A172 (cell line): ENCODE measurements at places on chromosomes 4 and X.

- no peak for DNase-seq
Measured at GRCh38 chr4:184444953-184445309, 29.4 kb downstream of the IRF2 start.

DNA sequence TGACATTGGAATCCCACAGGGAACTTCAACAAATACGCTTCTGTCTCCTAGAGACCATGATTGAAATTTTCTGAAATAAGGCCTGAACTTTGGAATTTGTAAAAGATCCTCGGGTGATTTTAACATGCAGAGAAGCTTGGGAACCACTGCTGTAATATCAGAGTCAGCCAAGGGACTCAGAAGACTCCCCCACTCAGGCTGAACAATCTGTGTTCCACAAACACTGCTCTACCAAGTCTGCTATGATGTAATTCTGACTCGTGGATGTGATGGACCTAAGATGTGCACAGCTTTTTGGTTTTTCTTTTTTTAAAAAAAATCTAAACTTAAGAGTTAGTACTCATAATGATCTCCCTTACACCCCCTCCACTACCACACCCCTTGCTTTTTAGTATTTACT is 26.0 kb downstream of the LRP2BP start:
- DNase-seq = no peak

DNA sequence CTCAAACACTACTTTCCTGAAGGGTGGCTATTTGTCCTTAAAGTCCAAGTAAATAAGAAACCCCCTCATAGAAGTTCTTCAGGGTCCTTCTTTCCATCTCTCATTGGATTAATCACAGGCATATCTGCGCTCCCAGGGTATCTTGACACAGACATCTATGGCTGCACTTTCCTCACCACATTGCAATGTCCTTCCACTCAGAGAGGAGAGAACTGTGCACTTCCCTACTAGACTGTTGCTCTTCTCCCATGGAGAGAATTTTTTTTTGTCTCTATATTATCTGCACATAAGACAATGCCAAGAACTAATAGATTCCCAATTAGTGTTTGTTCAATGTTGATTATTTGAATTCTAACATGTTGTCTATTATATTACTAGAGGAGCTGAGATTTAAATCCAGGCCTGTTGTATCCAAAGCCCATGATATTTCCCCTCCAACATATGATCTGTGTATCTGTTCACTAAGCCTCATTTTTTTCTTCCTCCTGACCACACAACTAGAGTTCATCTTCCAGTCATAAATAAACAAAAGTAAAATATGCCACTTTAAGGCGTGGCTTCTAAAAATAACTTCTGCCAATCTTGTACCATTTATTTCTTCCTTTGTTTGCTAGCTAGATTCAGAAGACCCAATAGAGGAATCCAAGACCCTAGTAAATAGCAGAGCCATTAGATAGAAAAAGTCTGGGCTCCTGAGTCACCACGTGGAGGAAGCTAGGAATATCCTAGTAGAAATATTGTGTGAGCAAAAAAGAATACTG is 61.5 kb upstream of the FAM241A start:
- peak; percentile 54 for DNase-seq

GRCh38 chrX:28311466-28311865 is 275.8 kb upstream of the IL1RAPL1 start:
- no peak for DNase-seq

GRCh38 chr4:185742766-185743165 is 69.2 kb downstream of the SORBS2 start:
- DNase-seq = peak; percentile 57

GRCh38 chr4:102343964-102344519 is 1.2 kb downstream of the SLC39A8 start:
- peak; percentile 21 for DNase-seq

DNA sequence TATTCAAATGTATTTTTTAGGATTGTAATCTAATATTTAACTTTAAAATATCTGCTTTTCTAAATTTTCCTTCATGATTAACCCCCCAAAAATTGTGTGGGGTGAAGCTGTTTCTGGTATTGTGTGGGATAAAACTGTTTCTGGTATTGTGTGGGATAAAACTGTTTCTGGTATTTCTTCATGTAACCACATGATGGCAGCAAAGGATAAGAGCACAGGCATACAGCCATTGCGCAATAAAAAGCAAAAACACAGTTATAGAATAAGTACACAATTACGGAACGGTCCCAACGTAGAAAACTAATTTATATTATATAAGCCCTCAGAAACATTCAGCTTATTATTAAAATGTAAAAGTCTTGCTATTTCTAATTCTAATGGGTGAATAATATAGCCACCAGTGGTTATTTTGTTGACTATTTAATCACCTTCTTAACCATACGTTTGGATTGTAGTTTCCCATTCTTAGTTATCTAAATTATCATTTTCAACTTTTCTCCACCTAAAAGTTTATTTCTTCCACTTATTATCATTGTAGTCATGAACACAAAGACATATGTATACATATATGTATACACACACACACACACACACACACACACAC is 333.9 kb upstream of the FSTL5 start:
- DNase-seq = peak; percentile 22

GRCh38 chrX:124239324-124239723 is 93.1 kb upstream of the TEX13D start:
- DNase-seq = no peak

GRCh38 chr4:6886886-6887285 is 22.7 kb upstream of the TBC1D14 start:
- DNase-seq = no peak

- no peak for DNase-seq
Measured at GRCh38 chrX:39388730-39389129, 587.5 kb downstream of the MID1IP1 start.

GRCh38 chr4:80184053-80184824 is 13.1 kb upstream of the PRDM8 start:
- peak; percentile 64 for DNase-seq

GRCh38 chrX:1521459-1521956 is 15.5 kb downstream of the P2RY8 start:
- no peak for DNase-seq

- no peak for DNase-seq
Measured at GRCh38 chr4:137587796-137588195, 55.5 kb upstream of the PCDH18 start.

DNA sequence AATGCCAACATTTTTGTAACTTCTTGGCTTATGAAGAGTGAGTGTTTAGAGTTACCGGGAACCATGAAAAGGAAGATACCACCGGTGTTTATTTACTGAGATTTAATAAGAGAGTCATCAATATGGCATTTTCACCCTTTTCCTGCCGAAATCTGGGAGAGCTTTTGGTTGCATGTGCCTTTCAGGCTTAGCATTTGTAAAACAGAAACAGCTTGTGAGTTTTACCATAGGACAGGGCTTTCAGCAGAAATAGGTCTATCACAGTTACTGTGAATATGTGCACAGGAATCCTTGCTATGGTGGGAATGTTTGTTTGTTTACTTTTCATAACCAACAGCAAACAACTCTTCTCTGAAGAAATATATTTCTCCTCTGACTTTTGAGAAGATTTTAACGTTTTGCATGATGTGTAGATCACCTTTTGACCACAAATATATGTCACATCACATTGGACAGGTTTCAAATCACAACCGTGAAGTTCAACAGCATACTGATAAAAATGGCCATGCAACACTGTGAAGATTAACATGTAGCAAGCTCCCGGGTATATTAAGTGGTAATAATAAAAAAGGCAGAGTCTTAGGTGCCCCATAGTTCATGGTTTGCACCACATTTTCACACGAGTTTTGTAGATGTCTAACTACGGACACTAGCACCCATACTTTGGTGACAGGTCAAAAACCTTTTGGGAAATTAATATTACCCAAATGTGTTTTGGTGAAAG is 21.3 kb downstream of the ARHGAP24 start:
- DNase-seq = peak; percentile 34

DNA sequence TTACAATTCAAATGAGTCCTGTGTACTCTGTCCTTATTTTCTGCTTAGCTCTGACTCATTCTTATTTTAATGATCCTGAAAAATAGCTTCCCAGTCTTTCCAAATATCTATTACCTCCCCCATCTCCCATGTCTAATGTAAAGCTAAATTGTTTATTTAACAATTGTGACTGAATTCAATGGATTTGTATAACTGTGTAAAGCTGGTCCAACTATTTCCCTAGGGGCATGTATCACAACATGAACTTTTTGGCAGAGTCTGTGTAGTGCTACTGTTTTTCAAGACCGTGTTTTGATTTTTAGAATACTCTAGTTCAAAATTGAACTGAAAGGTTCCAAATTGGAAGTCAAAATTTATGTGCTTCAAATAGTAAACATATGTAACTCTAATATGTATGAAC is 67.8 kb downstream of the SPCS3 start:
- DNase-seq = no peak

DNA sequence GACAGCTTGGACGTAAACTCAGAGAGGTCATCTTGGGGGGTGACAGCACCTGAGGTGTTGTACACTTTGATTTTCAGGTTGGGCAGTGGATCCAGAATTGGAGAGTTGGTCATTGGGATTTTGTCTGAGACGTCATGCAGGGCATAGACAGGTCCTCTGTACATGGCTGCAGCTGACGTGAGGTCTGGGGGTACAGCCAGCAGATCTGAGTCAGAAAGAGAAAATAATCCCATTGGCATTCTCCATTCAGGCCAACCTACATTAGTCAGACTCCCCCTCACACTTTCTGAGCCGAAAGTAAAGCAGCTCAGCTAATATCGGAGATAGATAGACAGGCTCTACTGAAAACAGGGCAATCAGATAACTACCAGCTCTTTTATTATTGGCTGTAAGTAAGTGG is 329.7 kb downstream of the UNC5C start:
- DNase-seq = no peak

DNA sequence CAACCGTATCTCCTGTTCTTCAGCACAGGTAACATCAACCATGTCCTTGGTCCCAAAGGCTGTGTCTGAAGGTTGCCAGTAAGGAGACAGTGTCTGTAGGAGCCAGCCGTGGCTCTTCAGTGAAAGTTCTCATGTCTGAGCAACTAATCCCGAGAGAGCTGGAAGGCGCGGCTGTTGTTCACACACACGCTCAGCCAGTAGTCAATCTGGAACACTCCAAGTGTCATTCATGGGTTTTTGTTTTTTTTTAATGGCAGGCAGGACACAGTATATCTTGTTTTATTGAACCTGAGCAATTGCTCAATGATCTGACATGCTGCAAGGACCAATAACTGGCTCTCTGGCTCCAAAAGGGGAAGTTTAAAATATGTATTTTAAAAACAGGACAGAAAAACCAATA is 48.4 kb upstream of the MAP3K15 start:
- no peak for DNase-seq

- DNase-seq = no peak
Measured at GRCh38 chr4:162101337-162101736, 62.5 kb downstream of the FSTL5 start.

DNA sequence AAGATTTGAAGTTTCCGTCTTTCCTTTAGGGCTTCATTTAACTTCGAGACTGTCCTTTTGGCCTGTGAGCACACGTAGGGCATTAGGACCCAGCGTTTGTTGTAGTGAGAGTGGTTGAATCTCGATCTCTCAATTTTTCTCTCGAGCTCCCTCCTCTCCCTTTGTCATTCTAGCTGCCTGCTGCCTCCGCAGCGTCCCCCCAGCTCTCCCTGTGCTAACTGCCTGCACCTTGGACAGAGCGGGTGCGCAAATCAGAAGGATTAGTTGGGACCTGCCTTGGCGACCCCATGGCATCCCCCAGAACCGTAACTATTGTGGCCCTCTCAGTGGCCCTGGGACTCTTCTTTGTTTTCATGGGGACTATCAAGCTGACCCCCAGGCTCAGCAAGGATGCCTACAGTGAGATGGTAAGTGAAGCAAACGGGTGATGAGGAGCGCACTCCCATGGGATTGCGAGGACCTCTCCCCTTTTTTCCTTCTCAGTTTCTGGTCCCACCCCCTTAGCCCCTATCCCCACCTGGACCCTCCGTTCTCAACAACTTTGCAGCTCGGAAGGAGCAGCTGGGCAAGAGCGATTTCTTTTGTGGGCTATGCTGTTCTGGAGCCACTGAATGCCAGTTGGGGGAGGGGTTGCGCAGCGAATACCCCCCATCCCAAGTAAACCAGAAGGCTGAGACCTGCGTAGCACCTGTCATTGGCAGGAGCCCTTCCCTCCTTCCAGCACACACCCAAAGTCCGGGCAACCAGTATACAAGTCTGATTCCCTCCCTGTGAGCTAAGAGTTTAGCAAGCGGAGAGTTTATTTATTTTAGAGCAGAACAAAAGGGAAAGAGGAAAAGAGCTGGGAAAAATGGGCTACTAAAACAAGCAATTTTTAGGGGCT is at the start of gene TMEM35A:
Gene TMEM35A, plus strand, starts transcription at position 164 of the 883 bp plus-strand sequence. Its CDS starts 124 bp downstream, at position 288.
- DNase-seq = no peak

- DNase-seq = no peak
Measured at GRCh38 chr4:110164856-110165255, 33.6 kb downstream of the ELOVL6 start.
